Activated T-helper 17 cell treated with anti-CD3 and anti-CD28 coated beads, Interleukin-2, amount 50 U/mL, for 72 hours (primary cell): ENCODE measurements at places on chromosomes 3 and 15.

DNA sequence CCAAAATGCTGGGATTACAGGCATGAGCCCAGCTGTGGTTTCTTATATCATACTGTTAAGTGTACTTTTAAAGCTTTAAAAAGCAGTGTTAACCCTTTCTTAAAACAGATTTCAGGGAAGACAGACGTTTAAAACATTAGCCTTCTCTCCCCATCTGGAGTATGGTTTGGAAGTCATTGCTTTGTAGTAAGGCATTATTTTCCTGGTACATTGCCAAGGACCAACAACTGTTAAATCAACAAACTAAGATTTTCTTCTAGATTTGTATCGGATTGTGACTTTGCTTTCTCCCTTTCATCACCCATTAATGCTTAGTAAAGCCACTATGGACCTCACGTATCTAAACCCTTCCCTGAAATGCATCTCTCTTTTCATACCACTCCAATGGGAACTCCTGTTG is 50.5 kb downstream of the UBE2E1 start:
- H3K27ac ChIP-seq, result peak overlapping the region; percentile 76

- H3K27ac ChIP-seq, result no peak overlapping the region
- H3K4me1 ChIP-seq, result no peaks in the 10 kb centered on the region
- no peak for ATAC-seq
- no peaks in the 10 kb centered on the region for H3K36me3 ChIP-seq
- H3K4me3 ChIP-seq, result no peak overlapping the region
- H3K27me3 ChIP-seq, result no peaks in the 10 kb centered on the region
Observed at GRCh38 chr3:27561576-27561975, 77.4 kb upstream of the SLC4A7 start.

DNA sequence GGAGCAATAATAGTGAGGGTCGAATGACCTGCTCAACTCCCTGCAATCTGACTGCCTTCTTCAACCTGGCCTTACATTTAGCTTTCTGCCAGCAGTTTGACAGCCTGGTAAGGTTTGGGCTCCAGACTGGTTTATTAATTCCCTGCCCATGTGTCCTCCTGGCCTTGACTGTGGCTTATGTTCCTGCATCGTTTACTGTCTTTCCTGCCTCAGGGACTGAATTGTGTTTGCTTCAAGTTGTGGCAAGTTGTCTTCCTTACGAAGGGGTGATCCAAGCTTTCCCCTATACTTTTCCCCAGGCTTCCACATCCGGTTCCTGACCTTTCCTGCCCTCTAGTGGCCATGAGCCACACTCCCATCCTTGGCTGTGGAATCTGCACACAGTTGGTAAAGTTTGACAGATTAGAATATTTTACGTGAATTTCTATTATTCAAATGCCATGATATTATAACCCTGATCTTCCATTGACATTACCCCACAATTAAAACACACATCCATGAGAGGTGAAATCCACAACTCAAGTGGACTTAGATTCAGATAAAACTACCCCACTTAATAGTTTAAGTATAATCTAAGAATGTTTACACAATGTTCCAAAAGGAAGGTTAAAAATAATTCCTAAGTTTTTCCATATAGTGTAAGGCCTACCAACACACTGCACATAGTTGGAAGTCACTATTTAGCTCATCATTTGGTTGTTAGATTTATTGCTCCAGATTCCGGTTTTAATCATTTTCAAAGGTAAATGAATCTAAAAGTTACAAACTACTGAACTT is 95.7 kb downstream of the NEDD4 start:
- no peak overlapping the region for H3K4me3 ChIP-seq
- peaks cover 6% of the 10 kb centered on the region for H3K4me1 ChIP-seq
- H3K27ac ChIP-seq, result no peak overlapping the region
- ATAC-seq, result peak; percentile 37
- no peaks in the 10 kb centered on the region for H3K36me3 ChIP-seq
- H3K27me3 ChIP-seq, result no peaks in the 10 kb centered on the region

GRCh38 chr3:42491881-42492507 is 10.4 kb upstream of the VIPR1 start:
- ATAC-seq, result no peak
- no peaks in the 10 kb centered on the region for H3K36me3 ChIP-seq
- H3K4me3 ChIP-seq, result no peak overlapping the region
- H3K4me1 ChIP-seq, result no peaks in the 10 kb centered on the region

DNA sequence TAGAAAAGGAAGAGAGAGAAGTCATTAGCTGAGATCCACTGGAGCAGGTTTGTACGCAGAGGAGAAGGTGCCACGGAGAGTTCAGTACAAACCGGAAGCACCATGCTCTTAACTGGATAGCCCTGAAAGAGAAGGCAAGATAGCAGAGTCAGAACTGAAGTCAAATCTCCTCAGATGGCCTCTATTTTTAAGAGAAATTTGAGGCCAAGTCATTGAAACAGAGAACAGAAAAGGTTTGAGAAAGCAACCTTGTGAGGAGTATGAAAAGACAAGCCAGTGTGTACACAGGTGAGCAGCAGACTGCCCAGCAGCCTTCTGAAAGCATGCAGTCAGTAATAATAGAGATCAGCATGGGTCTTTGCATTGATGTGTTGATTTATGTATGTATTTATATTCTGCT is 66.1 kb upstream of the SPRED1 start:
- H3K27ac ChIP-seq, result no peak overlapping the region
- H3K36me3 ChIP-seq, result no peaks in the 10 kb centered on the region
- peaks cover 27% of the 10 kb centered on the region for H3K27me3 ChIP-seq
- ATAC-seq, result no peak
- no peak overlapping the region for H3K4me3 ChIP-seq
